ENCODE measurements at places on chromosomes 6 and 20. TPM values are rescaled to one million over a fixed set of nuclear protein-coding genes. Genes with fewer than 3 reads are reported as not detected.

The TMC2 gene
- total RNA-seq = not detected

- DNase-seq = no peak
These were observed 136.1 kb downstream of the TFAP2A start for GRCh38 chr6:10278746-10279145.

DNA sequence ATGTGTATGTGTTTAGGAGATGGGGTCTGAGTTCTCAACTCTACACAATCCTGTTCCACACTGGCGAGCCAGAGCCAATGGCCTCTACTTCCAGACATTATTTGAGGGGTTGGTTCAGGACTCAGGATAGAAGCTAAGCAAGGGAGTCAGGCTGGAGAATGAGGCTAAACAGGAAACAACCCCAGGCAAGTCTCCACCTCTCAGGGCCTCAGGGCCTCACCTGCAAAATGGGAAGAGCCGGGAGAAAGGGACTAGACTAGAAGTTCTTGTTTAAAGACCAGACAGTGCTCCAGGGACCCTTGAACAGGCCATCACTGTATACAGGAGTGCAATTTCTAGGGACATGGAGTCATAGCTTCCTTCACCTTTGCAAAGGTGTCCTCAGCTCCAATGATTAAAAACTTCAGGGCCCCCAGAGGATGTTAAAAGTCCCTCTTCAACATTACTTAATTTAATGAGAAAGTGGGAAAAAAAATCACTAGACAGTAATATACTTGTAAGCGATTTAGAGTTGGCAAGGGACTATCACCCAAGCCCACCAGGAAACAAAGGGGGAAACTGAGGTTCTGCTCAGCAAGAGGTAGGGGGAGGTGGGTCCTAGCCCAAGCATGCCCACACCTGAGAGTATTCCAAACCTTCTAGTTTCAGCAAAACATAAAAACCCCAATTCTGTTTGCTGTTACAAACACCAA lies 41.7 kb downstream of the ZMYND8 start:
- no peak for DNase-seq

- no peak for DNase-seq
These were observed 1107.8 kb upstream of the FLRT3 start for GRCh38 chr20:15445056-15445840.

The SLC22A16 gene
- not detected for total RNA-seq

DNA sequence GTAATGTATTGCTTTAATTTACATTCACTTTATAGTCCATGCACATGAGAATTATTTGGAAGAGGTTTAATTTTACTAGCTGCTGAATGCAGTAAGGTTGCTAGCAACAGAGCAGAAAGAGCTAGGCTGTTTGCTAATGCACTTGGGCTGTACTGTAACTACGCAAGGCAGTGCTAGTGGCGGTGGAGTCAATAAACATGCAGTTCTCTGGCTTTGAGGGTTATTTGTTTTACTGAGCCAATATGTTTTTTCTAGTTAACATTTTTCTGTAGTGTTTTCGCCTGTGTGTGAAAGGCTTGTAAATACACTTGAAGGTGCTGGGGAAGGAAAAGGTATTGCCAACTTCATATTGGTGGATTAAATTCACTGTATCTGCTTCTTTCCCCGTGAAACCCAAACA lies 112.8 kb downstream of the BTBD3 start:
- DNase-seq = no peak

GRCh38 chr6:56767892-56768531 lies 125.3 kb upstream of the DST start:
- no peak for DNase-seq

DNA sequence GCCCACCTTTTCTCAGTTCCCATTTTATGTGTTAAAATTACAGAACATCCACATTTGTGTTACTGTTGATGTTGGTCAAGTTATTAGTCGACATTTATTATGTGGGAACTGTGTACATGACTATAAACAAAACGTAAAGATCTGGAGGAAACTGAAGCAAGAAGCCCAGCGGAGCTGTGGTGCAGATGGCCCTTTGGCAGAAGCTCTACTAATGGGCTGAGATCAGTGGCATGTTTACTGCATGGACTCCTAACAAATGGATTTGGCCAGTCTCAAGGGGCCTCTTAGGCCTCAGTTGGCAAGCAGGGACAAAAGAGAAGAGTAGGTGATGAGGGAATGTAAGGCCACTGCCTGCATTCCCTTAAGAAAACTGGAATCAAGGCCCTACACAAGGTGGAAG lies 282.1 kb upstream of the TCF21 start:
- DNase-seq = no peak

The KCNS1 gene
- 0.39 TPM for total RNA-seq

All from RPMI7951 (cell line).